ENCODE measurements at places on chromosomes 3 and 15.

DNA sequence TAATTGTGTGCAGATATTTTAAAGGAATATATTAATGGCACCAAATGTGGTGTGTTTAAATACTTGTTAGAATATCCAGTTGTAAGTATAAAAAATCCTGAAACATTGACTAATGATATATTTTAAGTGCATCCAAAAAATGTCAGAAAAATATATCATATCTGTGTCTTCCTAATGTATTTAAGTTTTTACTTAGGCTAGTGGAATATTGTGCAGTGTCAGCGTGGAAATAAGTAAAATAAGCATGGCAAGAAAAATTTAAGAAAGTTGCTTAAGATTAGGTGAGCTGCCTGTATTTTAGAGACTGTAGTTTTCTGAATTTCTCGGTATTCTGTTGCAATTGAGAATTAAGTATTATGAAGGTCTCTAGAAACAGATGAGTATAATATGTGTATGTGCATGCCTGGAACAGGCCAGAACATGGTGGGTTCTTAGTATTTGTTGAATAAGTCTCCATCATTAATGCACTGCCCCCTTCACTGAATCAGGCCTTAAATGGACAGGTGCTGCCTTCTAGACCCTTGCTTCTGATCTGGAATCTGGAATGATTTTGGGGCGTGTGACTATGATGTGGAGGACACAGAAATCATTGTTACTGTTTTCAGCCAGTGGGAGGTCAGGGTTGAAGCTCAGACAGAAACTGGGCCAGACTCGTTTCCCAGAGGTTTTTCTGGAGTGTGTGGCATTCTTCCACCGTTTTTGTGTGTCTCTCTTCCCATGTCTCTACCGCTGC lies 86.1 kb downstream of the TRAK1 start:
- no peak for DNase-seq

DNA sequence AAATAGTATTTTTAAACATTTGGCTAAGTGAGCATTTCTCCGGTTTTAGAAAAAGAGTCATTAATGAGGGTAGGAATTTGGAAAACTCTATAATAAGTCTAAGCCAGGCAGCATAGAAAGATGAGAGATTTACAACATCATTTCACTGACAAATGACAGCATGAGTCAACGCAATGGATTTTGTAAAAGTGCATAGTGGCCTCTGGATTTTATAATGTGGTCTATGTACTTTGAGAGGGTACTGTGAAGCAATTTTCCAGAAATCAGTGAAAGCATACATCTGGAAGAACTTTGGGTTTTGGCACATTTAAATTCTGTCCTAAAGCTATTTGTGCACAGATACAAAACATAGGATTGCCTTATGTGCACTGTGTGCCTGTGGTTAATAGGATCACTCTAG lies 130.8 kb upstream of the CCNL1 start:
- no peak for DNase-seq

- DNase-seq, result no peak
Observed at GRCh38 chr15:66276546-66276945, 16.8 kb upstream of the DIS3L start.

DNA sequence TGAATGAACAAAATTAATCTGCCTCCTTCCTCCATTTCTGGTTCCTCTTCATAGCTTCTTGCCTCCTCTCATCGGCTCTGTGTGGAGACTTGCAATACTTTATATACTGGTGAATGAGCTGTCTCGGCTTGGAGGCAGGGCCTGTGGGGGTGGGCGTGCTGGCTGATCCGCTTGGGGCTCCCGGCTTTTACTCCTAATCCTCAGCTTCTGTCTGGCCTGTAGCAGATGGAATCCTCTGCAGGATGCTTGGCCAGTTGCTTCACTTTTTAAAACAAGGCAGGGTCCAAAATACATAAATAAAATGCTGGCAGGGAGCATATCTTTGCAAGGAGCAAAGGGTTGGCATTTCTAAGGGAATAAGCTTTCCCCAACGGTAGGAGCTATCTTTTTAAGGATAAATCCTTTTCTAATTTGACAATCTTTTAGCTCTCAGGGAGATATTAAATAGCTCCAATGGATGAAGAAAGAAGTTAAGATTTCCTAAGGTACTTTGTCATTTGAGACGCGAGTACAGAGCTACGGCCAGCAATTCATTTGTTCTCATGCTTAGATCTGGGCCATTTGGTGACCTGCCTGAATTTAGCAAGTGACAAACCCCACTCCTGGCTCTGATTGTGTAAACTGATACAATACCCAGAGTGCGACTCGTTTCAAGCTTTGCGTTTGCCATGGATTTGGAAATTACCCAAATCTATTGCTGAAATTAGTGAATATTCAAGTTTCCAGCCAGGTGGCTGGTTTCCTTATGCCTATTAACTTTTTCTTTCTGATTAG lies 18.9 kb downstream of the SV2B start:
- DNase-seq, result no peak

- DNase-seq, result no peak
Observed at GRCh38 chr3:169662843-169663160, 710 bp downstream of the MECOM start.

GRCh38 chr3:128062033-128062745 lies 10.0 kb downstream of the SEC61A1 start:
- no peak for DNase-seq

DNA sequence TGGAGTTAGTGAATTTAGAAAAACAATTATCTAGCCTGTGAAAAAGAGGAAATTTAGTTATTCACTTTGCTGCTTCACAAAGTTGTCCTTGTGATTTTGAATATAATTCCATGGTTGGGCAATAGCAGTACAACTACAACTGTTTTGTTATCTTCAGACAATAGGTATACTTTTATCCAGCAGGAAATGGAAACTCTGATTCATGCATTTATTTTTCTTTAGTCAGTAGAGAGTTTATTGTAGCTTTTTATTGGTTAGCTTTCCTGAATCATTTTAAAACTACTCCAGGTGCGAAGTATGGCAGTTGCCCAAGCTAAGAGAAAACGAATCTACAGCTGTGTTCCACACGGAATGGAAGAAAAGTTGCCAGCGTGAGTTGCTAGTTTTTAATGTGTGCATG lies 80.3 kb downstream of the TM4SF4 start:
- no peak for DNase-seq
